Natural killer cell (primary cell): ENCODE measurements at places on chromosomes 4 and X. TPM values are rescaled to one million over a fixed set of nuclear protein-coding genes. Genes with fewer than 3 reads are reported as not detected.
A peak's percentile ranks its signal among the peaks of the same experiment; 100 is the strongest.

DNA sequence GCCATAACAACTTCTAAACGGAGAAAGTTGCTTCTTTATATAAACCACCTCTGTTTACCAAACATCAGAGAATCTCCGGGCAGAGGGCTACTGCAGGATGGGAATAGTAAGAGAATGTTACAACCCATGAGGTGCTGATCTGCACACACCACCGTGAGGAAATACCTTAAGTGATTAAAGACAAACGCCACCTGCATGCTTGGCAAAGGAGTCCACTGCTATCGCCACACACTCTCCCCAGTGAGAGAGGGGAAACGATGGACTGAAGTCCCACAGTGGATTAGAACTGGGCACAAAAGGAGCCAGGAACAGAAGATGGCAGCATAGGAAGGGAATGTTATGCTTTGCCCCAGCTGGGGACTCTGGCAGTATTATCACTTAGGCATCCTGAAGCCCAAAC is 15.6 kb downstream of the MAML3 start:
- no peak overlapping the region for H3K4me3 ChIP-seq
- no peaks in the 10 kb centered on the region for H3K27me3 ChIP-seq
- DNase-seq, result no peak
- H3K27ac ChIP-seq, result no peak overlapping the region

- no peaks in the 10 kb centered on the region for H3K4me1 ChIP-seq
- no peak overlapping the region for H3K27ac ChIP-seq
- DNase-seq, result no peak
These were observed 181.7 kb upstream of the IGFBP7 start for GRCh38 chr4:57291911-57292310.

DNA sequence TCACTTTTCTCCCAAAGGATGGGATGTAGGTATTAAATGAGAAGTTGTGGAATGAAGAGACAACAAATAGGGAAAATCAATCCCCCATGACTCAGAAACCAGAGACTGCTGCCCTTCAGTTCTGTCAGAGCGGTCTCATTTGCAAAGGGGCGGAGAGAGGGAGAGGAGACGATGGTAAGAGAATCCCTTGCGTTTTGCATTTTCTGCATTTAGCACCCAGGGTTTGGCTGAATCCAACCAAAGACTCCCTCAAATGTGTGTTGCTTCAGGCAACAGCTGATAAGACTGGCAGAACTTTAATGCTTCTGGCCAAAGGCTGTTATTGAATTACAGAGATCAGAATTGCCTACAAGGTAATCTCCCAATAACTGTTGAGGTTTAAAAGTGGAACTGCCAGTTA is 230.2 kb downstream of the EVC2 start:
- no peaks in the 10 kb centered on the region for H3K36me3 ChIP-seq
- DNase-seq, result no peak
- no peak overlapping the region for H3K27ac ChIP-seq
- H3K27me3 ChIP-seq, result no peaks in the 10 kb centered on the region
- H3K4me1 ChIP-seq, result no peaks in the 10 kb centered on the region

DNA sequence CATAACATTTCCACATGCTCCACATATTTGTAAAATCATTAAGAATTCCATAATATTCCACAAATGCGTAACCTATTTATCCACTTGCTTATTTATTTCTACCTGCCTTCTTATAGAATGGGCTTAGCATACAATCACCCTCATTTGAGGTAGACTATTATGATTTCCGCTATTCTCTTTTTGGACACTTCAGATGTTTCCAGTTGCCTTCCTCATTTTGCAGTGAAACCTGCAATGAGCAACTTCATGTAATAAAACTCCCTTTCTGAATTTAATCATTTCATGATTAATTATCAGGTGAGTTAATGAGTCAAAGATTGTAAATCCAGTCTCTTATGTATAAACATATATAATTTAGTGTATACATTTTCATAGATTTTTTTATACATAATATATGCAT is 58.0 kb downstream of the PPP3CA start:
- no peaks in the 10 kb centered on the region for H3K36me3 ChIP-seq
- DNase-seq, result no peak
- peaks cover 16% of the 10 kb centered on the region for H3K4me1 ChIP-seq

GRCh38 chr4:2219233-2219760 is 22.6 kb downstream of the HAUS3 start:
- H3K4me3 ChIP-seq, result no peak overlapping the region
- peaks cover 3% of the 10 kb centered on the region for H3K36me3 ChIP-seq
- H3K4me1 ChIP-seq, result no peaks in the 10 kb centered on the region
- no peaks in the 10 kb centered on the region for H3K27me3 ChIP-seq

DNA sequence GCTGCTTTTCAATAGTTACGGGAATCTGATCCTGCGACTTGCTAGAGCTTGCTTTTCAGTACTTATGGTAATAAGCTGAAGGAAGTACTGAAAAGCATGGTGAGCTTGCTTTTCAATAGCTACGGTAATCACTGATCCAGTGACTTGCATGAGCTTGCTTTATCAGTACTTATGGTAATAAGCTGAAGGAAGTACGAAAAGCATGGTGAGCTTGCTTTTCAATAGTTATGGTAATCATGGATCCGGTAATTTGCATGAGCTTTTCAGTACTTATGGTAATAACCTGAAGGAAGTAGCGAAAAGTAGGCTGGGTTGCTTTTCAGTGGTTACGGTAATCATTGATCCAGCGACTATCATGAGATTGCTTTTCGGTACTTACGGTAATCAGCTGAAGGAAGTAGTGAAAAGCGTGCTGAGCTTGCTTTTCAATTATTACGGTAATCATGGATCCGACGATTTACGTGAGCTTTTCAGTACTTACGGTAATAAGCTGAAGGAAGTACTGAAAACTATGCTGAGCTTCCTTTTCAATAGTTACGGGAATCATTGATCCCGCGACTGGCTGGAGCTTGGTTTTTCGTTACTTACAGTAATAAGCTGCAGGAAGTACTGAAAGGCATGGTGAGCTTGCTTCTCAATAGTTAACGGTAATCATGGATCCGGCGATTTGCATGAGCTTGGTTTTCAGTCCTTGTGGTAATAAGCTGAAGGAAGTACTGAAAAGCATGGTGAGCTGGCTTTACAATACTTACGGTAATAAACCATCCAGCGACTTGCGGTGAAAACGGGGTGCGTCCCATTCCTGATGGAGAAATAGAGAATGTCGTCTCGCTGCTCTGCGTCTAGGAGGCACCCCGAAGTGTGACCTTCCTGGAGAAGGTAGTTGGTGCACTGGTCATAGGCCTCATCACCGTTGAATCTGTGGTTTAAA is 6.5 kb downstream of the CRLF2 start:
- H3K27me3 ChIP-seq, result no peaks in the 10 kb centered on the region
- peak overlapping the region; percentile 22 for H3K4me3 ChIP-seq
- no peak overlapping the region for H3K27ac ChIP-seq
- peaks cover 31% of the 10 kb centered on the region for H3K4me1 ChIP-seq
- no peaks in the 10 kb centered on the region for H3K36me3 ChIP-seq
- peak; percentile 77 for DNase-seq

GRCh38 chrX:132463411-132463810 is 25.4 kb downstream of the MBNL3 start:
- H3K27me3 ChIP-seq, result no peaks in the 10 kb centered on the region
- no peaks in the 10 kb centered on the region for H3K36me3 ChIP-seq
- no peak overlapping the region for H3K27ac ChIP-seq

DNA sequence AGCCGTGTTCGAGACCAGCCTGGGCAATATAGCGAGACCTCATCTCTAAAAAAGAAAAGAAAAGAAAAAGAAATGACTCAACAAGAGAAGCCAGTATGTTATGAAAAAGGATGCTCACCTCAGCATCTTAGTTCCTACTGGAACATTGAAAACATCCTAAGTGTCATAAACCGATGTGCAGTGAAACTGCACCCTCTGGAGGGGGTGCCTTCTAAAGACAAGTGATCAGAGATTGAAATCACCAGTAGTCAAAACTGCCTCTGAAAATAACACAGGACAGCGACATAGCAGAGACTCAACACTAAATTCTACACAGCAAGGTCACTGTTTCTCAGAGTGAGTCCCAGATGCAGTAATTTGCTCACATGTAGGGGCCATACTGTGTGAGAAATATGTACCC is 28.0 kb upstream of the ATP6AP2 start:
- no peaks in the 10 kb centered on the region for H3K36me3 ChIP-seq
- H3K27ac ChIP-seq, result no peak overlapping the region
- no peaks in the 10 kb centered on the region for H3K4me1 ChIP-seq
- no peaks in the 10 kb centered on the region for H3K27me3 ChIP-seq
- no peak overlapping the region for H3K4me3 ChIP-seq
- no peak for DNase-seq

DNA sequence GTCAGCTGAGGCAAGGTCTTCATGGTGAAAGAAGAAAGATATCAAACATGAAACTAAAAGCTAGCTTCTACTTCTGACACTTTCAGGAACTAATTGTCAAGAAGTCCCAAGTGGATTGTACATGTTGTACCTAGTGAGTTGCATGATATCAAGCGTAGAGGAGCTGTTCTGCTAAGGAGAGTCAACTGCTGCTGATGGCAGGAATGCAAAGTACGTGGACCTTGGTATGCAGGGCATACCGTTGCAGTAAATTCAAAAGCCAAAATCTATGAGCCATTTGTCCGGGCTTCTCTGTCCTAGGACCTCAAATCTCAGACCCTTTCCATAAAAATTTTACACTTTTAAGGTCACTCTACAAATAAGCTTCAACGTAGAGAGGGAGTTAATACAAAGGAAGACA is 446.2 kb downstream of the KCTD8 start:
- no peak for DNase-seq
- H3K4me1 ChIP-seq, result no peaks in the 10 kb centered on the region
- no peaks in the 10 kb centered on the region for H3K27me3 ChIP-seq
- H3K36me3 ChIP-seq, result no peaks in the 10 kb centered on the region
- H3K27ac ChIP-seq, result no peak overlapping the region

DNA sequence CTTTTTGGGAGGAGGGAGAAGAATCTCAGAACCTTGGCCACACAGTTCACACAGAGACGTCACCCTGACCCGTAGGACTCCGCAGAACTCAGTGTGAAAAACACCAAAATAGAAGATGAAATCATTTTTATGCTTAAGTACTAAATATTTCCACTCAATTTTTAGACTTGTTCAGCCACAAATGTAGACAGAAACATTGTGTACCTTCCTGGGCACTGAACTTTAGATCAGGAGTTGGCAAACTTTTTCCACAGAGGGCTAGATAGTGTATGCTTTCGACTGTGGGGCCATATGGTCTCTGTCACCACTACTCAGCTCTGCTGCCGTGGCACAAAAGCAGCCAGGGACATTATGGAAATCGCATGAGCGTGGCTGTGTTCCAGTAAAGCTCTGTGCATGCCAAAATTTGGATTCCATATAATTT is 61.8 kb upstream of the STOX2 start:
- no peak overlapping the region for H3K4me3 ChIP-seq
- no peaks in the 10 kb centered on the region for H3K27me3 ChIP-seq
- no peaks in the 10 kb centered on the region for H3K4me1 ChIP-seq

DNA sequence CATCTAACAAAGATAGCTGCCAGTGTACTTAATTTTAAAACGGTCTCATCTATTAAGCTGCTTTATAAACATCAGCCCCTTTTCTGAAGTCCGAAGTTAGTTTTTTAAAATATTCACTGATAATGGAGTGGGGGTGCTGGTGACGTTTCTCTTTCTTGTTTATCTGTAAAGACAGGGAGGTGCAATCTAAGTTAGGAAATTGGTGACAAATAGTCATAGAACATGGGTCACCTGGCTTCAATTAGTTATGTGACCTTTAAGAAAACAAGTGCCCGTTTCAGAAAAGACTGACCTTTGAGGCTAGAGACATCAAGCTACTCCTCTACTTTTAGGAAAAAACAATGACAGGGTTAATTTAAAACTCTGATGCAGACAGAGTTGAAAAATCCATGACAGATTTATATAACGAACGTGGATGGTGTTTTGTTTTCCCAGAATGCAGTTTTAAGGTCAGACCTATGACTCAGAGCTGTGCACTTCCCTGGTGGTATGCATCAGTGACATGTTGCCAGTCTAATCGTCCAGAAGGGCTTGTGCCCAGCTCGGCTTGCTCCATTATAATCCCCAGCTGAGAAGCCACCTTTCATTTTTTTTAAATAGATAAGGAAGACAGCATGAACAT is 38.2 kb downstream of the FHL1 start:
- H3K36me3 ChIP-seq, result no peaks in the 10 kb centered on the region
- no peaks in the 10 kb centered on the region for H3K27me3 ChIP-seq
- no peaks in the 10 kb centered on the region for H3K4me1 ChIP-seq
- no peak overlapping the region for H3K4me3 ChIP-seq

GRCh38 chr4:23934915-23935314 is 45.1 kb upstream of the PPARGC1A start:
- H3K27me3 ChIP-seq, result no peaks in the 10 kb centered on the region
- no peak overlapping the region for H3K4me3 ChIP-seq
- no peak overlapping the region for H3K27ac ChIP-seq
- DNase-seq, result no peak

- no peak overlapping the region for H3K27ac ChIP-seq
- no peaks in the 10 kb centered on the region for H3K4me1 ChIP-seq
- no peak overlapping the region for H3K4me3 ChIP-seq
These were observed 336.3 kb upstream of the PITX2 start for GRCh38 chr4:110959041-110959643.

GRCh38 chrX:81202943-81203342 is 1.0 kb downstream of the SH3BGRL start:
- H3K27me3 ChIP-seq, result no peaks in the 10 kb centered on the region
- no peaks in the 10 kb centered on the region for H3K36me3 ChIP-seq
- no peak for DNase-seq
- H3K4me3 ChIP-seq, result peak overlapping the region; percentile 95

DNA sequence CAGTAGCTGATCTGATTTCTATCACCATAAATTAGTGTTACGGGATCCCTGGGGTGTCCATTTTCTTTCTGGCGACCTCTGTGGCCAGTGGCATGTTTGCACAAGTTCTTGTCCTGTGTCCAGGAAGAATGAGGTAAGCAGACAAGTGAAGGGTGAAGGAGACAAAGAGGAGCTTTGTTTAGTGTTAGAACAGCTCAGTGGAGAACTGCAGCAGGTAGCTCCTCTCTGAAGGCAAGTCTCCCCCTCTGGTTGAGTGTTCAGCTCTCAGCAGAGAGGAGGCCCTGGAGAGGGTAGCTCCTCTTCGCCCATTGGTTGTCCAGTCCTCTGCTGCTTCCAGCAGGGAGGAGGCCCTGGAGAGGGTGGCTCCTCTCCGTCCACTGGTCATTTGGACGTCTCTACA is 47.2 kb downstream of the DMP1 start:
- no peaks in the 10 kb centered on the region for H3K36me3 ChIP-seq
- H3K4me1 ChIP-seq, result no peaks in the 10 kb centered on the region
- DNase-seq, result no peak

The GAGE12H gene
- total RNA-seq, result not detected

The CXCL13 gene
- total RNA-seq, result not detected

The PNMA6A gene
- 0.12 TPM for total RNA-seq

The CLGN gene
- total RNA-seq, result not detected

The SYNPO2 gene
- total RNA-seq, result 0.85 TPM

The KDR gene
- 0.07 TPM for total RNA-seq

The PRR32 gene
- total RNA-seq, result not detected

The CNGA1 gene
- total RNA-seq, result not detected

The ATP2B3 gene
- not detected for total RNA-seq
